ENCODE measurements at places on chromosomes 16 and 17. TPM values are rescaled to one million over a fixed set of nuclear protein-coding genes. Genes with fewer than 3 reads are reported as not detected.
A peak's percentile ranks its signal among the peaks of the same experiment; 100 is the strongest.

- DNase-seq = peak; percentile 20
Measured at GRCh38 chr17:57032343-57032742, 52.7 kb upstream of the AKAP1 start.

Gene SHISA6
- total RNA-seq = not detected

Gene PIPOX
- total RNA-seq = 91.7 TPM

GRCh38 chr16:80027007-80027965 is 426.7 kb upstream of the MAF start:
- peak; percentile 85 for DNase-seq

Gene ASB16
- total RNA-seq = not detected

Gene HOXB8
- 0.38 TPM for total RNA-seq

Gene OTOA
- total RNA-seq = 0.08 TPM

Gene MILR1
- total RNA-seq = 2.1 TPM

Gene LRRC75A
- total RNA-seq = 3.7 TPM

DNA sequence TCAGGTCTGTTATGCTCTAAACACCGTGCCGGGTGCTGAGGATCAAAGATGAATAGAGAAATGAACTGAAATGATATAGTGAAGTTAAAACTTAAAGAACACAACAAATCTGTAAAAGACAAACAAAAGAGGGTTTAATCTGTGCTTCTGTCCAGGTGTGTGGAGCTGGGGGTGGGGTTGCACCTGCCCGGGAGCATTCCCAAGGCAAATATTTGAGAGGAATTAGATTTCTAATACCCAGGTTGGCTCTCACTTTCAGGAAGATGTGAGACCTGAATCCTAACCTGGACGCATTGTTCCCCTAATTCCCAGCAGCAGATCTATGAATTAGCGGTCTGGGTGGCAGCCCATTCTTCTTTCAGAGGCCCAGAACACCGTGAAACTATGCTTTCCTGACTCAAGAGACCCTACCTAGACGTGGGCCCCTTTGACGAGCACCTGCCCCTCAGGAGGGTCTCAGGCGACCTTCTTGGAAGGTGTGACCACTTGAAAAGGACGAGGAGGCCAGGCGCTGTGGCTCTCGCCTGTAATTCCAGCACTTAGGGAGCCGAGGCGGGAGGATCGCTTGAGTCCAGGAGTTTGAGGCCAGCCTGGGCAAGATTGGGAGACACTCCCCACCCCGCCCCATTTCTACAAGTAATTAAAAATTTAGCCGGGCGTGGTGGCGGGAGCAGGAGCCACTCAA is 677 bp upstream of the RANGRF start:
- no peak for DNase-seq

GRCh38 chr17:61411011-61411260 is 11.3 kb downstream of the TBX2 start:
- DNase-seq = no peak

GRCh38 chr16:23711785-23712184 is 1.2 kb downstream of the ERN2 start:
- DNase-seq = no peak

DNA sequence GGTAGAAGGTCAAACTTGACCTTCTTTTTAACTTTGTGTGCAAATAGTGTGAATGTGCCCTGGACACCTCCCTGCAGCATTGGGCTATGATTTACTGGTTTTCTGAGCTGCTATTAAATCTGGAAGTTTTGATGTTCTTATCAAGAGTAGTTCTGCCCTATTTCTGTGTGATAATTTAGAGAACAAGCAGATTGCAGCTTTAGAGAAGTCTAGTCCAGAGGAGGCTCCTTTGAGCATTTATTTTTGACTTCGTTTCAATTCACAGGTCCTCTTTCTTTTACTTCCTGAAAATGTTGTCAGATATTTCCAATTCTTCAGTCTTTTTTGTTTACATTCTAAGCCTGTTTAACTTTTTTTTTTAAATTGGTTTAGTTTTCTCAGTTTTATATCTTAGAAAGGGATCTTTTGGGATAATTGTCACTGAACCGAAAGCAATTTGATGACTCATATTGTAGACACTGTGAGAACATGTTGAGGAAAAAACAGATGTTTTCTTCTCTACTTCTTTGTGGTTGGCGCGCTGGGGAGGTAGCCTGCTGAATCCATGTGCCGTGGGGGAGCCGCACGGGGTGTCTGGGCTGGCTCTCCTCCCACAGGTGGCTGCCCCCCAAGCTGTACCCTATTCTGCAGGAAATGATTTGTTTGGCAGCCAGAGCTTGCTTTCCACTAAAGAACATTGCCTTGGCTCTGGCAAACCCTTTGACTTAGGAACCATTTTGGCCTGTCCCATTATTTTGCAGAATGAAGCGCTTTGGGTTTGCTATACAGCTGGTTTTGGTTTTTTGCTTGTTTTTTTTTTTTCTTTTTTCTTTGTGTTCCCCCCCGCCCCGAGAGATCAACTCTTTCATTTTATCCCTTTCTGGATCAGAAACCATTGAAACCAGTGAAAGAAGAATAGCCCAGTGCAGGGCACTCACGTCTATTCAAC is 53.4 kb downstream of the MFSD11 start:
- DNase-seq = no peak

Gene CD19
- 0.10 TPM for total RNA-seq

DNA sequence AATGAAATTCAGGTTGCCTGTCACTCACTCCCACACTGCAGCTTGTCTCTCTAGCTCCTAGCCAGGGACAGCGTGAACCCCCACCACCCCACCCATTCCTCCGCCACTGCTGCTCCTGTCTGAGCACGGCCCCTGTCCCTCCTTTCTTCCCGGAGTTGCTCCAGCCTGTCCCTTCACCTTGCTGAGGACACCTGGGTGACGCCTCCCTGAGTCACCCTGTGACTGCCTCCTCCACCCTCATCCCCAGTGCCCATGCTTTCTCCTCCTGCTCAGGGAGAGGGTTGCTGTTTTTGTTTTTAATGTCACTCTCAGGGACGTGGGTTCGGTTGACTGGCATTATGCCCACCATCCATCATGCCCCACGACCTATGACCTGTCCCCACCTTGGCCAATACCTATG is 25.8 kb upstream of the NAT9 start:
- no peak for DNase-seq

Gene SEPTIN12
- total RNA-seq = not detected

DNA sequence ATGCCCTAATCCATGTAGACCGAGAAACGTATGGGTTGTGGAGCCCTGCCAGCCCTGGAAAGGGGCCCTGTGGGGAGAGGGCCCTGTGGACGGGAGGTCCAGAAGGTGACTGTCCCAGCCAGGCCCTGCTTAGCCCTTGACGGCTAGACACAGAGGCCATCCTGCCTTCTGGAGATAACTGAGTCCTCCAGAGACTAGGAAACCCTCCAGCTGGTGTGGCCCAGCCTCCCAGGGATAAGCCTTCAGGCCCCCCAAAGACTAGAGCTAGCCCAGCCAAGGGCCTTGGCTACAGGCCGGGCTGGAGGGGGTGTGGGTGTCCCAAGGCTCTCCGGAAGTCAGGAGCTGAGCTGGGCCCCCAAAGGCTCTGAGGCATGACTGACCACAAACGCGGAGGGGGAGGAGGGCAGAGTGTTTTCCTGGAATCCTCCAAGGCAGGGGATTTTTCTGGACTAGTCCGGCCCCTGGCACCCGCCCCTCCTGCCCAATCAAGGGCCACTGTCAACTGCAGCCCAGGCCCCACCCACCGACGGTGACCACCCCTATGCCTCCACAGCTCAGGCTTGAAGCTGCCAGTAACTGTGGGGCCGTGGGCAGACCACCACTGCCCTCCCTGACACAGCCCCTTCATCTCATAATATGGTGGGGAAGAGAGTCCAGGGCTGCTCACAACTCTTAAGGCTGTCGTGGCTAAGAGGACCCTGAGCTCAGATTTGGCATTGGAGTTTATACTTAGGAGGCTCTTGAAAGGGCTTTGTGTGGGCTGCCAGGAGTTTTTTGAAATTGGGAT is 885 bp upstream of the VASN start:
- DNase-seq = peak; percentile 86

Gene SLC43A2
- total RNA-seq = 0.63 TPM

- DNase-seq = peak; percentile 17
Measured at GRCh38 chr17:16944334-16945135, 27.4 kb downstream of the TNFRSF13B start.

Gene RAB11FIP4
- 0.05 TPM for total RNA-seq

Gene ABCC11
- not detected for total RNA-seq

Gene FNDC8
- total RNA-seq = not detected

DNA sequence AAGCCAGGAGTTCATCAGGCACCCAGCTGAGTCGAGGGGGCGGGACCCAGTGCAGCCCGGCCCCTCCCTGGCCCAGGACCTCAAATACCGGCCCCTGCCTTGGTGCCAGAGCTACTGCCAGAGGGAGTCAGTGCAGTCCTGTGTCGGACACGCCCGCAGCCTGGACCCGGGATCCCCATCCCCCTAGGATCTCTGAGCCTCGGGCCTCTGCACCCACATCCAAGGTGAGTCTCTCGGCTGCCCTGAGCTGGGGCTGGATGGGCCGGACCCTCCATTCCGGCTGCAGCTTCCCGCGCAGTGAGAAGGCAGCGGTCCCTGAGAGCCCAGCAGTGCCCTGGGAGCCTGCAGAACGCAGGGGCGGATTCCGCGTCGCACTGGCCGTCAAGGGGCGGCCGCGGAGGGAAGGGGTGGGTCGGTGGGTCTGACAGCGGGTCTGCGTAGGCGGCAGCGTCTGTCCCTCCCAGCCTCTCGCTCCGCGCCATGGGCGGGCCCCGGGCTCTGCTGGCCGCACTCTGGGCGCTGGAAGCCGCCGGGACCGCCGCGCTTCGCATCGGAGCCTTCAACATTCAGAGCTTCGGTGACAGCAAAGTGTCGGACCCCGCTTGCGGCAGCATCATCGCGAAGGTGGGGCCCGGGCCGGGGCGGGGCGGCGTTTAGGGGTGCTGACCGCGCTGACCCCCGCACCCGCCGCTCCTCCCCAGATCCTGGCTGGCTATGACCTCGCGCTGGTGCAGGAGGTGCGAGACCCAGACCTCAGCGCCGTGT is at the start of gene DNASE1L2:
TSS of gene DNASE1L2 (plus strand) at position 108 of the 765 bp plus-strand sequence. CDS start at position 481, 373 bp downstream.
- no peak for DNase-seq

DNA sequence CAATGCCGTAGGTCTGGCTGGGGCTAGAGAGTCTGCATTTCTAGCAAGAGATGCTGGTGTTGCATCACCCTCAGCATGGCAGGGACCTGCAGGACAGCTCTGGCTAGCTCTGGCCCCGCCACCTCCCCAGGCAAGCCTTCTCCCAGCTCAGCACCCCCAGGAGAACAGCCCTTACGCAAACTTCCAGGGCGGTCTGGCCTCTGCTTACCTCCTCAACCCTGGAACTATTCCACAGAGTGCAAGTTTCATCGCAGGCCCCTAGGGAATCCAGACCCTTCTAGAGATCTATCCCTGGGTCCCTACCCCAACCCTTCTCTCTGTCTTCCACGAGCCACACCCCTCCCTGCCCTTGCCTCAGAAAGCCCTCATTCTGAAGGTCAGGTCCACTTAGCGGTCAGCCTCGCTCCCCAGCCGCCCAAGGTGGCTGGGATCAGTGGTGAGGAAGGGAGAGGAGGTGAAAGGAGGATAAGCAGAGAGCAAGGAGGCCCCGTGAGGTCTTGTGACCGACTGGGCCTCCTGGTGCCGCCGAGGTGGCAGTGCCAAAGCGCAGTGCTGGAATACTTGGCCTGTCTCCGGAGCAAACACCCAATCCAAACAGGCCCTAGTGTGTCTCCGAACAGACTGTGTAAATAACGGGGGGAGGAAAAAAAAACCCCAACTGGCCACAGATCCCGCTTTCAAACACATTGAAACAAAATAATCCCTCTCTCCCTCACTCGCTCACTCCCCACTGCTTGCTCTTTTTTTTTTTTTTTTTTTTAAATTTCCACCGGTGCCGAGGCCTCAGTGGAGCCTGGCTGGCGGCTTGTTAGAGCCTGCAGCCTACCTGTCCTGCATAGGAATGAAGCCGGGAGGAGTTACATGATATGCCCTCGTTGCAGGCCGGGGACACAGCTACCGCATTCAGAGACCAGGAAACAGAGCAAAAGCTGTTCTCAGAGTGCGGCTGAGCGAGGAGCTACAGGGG is 380.9 kb downstream of the SOX9 start:
- peak; percentile 54 for DNase-seq

Gene CDH13
- total RNA-seq = 34.5 TPM

DNA sequence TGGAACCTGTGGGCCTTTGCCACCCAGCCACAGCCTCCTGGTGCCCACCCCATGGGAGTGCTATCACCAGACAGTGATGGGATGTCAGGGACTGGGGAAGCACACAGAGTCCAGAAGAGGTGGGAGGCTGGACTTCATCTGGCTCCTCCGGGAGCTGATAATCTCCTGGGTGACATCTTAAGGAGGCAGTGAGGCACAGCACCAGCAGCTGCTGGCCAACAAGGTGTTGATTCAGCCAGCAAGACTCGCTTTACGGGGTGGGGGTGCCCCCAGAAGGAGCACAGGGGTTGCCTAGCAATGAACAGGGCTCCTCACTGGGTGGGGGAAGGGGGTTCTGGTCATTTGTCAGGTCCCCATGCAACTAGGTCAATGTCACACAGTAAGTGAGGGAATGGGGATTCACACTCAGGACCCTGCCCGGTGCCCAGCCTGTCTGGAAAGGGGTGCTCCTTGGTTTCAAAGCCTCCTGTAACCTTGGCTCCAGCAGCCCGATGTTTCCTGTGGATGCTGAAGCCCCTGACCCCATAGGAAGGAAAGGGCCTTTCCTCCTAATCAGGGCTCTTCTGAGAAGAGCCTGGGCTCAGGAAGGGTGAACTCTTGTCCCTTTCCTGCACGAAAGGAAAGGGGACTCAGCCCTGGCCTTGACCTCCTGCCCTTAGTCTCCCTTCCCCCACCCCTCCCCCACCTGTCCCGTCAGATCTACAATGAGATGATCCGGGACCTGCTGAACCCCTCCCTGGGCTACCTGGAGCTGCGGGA is 17.7 kb downstream of the KIF19 start:
- DNase-seq = no peak

Gene CCL23
- total RNA-seq = not detected

- DNase-seq = no peak
Measured at GRCh38 chr17:41785859-41786226, 668 bp downstream of the JUP start.

GRCh38 chr17:4334776-4335584 is 31.5 kb downstream of the UBE2G1 start:
- no peak for DNase-seq

Data from SJCRH30 (cell line).